GM12864 (cell line): ENCODE measurements at places on chromosomes 1 and 21.

DNA sequence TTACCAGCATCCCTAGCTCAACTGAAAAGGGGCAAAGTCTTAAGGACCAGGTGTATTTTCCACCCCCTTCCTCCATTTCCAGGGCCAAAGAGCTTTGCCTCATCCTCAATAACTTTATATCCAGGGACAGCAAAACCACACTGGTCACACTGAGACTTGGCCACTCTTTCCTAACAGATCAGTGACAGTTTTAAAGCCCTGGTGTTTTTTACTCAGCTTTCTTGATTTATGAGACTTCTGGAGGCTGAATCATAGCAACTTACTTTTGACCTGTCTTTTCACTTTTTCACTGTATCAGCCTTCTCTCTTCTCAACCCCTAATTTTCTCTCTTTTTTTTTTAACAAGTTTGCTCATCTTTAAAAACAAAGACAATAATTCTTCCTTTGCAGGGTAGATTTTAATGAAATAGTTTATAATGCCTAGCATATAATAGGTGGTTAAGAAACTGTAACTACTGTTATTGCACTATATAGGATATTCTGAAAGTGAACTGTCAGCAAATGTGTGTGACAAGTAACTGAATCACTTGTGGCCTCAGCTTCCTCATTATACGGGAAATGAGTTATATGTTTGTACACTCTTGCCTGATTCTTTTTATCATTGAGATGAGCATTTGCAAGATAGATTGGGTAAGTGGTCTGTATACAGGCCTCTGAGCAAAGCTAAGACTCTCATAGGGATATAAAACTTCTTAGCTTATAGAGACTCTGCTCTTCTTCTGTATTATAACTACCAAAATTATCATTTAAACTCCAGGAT is 19.7 kb upstream of the DYNLT5 start:
- no peak for DNase-seq

DNA sequence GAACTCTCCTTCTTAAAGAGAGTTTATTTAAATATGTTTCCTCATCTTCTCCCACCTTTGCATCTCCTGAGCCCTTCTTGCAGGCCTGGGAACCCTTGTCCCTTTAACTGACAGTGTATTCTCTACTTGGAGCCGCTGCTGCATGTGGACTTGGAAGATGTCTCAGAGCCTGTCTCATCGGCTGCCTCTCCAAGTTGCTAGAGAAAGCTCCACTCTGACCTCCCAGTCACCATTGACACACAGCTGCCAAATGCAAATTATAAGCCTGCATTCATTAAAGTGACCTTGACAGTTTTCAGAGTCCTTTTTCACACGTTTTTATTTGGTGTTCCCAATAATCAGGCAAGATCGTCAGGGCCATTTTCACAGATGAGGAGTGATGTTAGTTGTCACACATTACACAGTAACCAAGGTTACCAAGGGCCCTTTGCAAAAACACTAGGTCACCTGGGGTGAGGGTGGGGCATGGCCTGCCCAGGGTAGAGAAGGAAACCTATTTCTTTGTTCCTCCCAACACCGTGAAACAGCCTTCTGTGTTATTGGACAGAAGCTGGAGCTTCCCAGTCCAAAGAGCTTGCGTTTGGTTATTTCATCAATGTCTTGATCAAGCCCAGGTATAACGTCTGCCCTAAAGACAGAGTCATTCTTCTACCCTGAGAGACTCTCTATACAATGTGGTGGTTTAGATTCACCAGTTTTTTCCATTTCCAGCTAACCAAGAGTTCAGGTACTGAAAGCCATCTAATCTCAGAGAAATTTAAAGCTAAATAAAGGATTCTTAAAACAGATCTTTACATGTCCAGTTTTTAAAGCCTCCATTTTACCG is 164.1 kb downstream of the GALNT2 start:
- no peak for DNase-seq

GRCh38 chr21:14479241-14479786 is 66.8 kb downstream of the SAMSN1 start:
- DNase-seq = no peak

DNA sequence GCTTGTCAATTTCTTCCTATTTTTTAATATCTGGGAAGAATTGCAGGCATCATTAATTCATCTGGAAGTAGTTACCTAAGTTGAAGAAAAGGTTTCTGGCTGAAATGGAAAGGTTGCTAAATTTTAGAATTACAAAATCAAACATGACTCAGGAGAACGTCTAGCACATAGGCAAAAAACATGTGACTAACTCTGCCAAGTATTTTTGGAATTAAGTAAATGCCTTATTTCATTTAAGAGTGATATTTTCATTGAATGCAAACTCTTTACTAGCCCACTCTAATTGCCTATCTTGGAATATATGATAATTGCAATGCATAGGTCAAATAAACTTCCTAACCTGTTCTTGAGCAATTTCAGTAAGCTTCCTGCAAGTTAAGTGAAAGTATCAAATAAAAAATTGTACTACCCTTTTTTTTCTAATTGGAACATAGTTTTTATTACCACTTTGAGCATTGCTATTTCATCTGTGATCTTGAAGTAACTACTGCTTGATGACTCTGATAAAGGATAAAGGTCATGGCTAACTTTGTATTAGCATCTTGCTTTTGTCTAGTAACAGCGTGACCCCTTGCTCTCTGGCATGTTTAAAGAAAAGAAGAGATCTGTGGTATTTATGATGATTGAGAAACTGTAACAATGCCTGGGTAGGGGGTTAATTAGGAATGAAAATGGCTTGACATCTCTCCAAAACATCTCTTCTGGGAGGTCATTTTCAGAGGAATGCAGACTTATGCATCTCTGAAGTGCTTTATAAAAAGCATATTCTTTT is 208.3 kb upstream of the NCAM2 start:
- DNase-seq = no peak

- DNase-seq = peak; percentile 47
These were observed 2.2 kb upstream of the SPRR4 start for GRCh38 chr1:152968248-152968647.

DNA sequence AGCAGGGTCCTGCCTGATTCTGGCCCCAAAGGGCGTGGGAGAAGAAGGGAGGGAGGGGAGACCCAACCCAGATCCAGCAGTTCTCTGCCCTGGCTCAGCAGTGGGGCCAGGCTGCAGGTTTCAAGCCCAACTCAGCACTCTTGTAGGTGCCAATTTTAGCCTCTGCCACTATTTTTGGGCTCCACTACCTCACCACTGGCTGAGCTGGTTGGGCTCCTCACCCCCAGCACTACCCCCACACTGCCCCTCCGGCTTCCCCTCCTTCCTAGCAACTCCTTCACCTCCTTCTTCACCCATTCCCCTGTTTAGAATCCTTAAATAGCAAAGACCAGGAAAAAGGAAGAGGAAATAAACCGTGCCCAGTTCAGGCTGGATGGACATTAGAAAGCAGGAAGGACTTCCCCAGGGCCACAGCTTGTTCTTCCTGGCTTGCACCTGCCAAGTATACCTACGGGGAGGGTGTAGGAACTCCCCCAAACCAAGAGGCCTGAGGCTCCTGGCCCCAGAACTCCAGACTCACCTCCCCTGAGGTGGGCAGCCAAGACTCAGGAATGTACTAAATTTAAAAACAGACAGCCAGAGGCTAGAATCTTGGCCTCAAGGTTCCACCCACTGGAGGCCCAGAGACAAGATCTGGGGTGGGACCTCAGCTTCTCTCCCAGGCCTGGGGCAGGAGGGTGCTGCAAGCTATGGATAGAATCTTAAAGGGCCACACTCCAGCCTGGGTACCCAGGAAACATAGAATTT is 1.4 kb upstream of the ARHGEF2 start:
- DNase-seq = no peak

DNA sequence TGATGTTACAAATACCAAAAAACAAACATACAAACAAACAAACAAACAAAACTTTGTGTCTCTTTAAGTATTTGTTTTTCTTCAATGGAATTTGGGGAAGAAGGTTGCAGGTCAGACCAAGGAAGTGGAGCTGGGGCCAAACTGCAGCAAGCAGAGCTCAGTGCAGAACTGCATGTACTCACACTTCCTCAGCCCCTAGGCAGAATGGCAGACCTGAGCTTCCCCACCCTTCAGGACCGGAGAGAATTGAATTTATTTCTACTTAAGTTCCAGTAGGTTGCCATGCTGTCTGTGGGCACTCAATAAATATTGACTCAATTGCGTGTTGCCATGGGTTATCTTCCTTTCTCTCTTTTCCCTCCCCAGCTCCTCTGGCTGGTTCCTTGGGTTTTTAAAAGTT is 173.6 kb downstream of the PTGER3 start:
- no peak for DNase-seq

DNA sequence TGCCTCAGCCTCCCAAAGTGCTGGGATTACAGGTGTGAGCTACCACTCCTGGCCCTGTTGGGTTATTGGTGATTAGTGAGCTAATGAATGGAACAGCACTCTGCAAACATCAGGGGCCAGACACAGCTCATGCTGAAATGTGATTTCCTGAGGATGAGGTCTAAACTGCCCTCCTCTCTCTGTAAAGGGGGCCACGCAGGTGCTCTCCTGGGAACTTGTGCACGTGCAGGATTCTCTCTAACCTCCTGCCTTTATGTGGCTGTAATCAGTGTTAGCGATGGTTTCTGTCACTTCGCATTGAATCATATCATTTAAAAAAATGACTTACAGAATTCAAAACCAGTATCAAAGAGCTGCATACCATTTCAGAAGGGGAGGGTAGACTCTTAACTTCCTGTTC is 3.6 kb downstream of the GPR157 start:
- DNase-seq = no peak

DNA sequence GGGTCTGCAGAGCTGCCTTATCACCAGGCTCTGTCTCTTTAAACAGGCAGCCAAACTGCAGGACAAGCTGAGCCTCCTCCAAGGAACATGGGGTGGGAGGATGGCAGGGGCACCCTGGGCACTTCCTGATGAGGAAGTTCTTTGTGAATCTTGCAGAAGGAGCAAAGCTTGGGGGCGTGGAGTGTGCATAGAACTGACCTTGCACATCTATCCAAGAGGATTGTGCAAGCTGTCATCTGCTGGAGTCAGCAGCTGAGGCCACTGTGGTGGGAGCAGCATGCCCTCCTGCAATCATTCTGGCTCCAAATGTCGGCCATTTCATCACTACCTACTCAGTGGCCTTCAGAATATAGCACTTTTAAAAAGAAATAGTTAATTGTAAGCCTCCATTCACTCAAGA is 182.2 kb downstream of the AJAP1 start:
- DNase-seq = no peak

DNA sequence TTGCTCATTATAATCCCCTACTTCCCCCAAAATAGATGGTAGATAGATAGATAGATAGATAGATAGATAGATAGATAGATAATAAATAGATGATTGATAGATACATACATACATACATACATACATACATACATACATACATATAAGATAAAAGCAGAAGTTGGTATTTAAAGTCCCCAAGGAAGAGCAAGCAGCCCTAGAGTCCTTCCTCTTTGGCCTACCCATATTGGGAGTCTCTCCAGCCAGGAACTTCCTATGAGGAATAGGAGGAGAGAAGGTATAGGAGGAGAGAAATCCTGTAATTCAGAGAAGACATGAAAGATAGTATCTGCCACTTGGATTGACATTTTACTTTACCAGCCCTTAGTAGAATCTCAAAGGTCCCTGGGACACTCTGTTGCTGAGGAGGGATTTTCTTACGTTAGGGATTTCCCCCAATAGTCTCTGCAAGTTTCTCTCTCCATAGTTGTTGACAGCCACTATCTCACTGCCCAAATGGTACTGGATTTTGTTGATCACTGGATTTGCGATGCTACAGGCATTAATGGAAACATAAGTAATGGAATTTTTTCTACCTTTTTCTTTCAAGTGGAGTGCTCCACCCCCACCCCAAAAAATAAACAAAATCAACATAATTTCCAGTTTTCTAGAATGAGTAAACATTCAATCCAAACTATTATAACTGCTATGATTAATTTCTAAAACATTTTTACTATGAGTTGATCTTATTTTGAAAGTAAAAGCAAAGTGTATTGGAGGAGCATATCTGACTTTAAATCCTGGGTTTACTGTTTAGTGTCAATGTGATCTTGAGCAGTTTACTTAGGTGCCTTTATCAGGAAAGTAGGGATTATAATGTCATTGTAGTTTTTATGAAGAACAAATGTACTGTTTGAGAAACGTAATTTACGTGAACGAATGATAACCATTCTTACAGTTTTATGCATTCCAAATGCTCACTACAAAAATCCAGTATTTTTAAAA is 93.2 kb upstream of the TNFSF4 start:
- no peak for DNase-seq

DNA sequence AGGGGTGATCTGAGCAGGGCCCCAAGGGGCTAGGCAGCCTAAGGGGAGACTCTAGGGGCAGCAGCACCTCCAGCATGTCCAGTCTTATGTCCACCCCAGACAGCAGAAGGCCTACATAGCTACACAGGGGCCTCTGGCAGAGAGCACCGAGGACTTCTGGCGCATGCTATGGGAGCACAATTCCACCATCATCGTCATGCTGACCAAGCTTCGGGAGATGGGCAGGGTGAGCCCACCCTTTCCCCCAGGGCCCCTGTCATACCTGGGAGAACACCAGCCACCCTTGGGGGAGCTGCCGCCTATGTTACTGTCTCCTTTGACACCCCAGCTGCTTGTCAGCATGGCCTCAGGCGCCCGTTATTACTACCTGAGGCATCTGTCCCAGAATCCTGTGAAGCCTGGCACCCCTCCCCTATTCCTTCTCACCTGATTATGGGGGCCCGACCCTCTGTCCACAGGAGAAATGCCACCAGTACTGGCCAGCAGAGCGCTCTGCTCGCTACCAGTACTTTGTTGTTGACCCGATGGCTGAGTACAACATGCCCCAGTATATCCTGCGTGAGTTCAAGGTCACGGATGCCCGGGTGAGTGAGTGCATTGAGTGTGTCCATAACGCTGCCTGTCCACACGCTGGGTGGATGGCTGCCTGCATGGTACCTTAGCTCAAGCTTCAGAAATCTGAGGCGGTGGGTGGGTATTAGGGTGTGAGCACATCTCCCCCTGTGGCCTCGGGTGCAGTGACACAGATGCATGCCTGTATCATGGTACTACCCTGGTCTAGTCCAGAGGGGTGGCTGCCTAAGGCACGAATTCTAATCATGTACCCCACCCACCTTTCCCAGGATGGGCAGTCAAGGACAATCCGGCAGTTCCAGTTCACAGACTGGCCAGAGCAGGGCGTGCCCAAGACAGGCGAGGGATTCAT is 29.7 kb upstream of the KDM4A start:
- DNase-seq = no peak
